ENCODE measurements at places on chromosomes 12 and 14.
A peak's percentile ranks its signal among the peaks of the same experiment; 100 is the strongest.

- DNase-seq, result peak; percentile 31
These were observed 57.1 kb downstream of the TRAFD1 start for GRCh38 chr12:112182499-112182898.

GRCh38 chr12:107925125-107925524, 150.6 kb downstream of the ASCL4 start:
- DNase-seq, result no peak

DNA sequence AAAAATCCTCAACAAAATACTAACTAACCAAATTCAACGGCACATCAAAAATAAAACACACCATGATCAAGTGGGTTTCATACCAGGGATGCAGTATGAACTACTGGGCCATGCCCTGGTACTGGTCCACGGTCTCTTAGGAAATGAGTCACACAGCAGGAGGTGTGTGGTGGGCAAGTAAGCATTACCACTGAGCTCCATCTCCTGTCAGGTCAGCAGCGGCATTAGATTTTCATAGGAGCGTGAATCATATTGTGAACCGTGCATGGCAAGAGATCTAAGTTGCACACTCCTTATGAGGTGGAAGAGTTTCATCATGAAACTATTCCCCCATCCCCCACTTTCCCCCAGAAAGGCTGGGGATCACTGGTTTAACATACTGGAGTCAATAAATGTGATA, 6.7 kb upstream of the LGR5 start:
- DNase-seq, result no peak

DNA sequence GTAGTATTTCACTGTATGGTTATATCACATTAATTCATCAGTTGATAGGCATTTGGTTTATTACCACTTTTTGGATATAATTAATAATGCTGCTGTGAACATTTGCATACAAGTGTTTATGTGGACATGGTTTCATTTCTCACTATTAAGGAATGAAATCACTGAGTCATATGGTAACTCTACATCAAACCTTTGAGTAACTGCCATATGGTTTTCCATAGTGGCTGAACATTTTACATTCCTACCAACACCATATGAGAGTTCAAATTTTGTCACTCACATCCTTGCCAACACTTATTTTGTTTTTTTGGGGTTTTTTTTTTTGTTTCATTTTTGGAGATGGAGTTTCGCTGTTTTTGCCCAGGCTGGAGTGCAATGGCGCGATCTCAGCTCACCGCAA, 30.2 kb upstream of the EAPP start:
- DNase-seq, result no peak

GRCh38 chr12:66739940-66740651, 61.2 kb upstream of the GRIP1 start:
- DNase-seq, result peak; percentile 94

- no peak for DNase-seq
These were observed 321.1 kb downstream of the EGLN3 start for GRCh38 chr14:33629792-33630191.

DNA sequence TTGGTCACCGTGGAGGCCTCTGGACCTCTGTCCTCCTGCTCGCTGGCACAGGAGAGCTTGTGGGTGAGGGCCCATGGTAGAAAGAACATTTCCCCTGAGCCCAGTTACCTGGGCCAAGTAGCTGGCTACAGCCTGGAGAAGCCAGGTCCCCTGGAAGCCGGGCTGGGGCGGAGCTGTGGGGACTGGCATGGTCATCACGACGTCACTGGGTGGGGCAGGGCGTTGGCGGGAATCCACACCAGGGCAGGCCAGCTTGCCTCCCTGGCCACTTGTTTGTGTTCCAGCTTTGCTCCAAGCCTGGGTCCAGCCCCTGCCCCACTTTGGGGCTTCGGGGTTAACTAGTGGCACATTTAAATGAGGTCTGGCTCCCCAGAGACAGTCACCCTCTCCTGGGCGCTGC, 35.0 kb upstream of the SLC24A4 start:
- no peak for DNase-seq

DNA sequence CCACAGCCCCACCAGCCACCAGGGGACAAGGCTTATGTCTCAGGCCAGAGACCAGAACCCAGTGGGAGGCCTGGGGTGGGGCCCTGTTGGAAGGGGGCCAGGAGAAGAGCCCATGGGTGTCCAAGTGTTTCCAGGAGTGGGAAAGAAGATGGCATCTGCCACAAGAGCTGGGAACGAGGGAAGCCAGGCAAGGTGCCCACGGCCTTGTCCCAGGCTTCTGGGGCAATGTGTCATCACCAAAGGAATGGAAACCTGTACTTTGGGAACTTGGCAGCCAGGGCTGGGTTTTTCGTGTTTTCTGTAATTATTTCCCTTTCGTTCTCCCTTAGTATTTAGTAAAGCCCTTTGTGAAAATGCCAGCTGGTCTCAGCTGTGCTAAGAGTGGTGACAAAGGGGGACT, 5.3 kb upstream of the PGF start:
- no peak for DNase-seq

DNA sequence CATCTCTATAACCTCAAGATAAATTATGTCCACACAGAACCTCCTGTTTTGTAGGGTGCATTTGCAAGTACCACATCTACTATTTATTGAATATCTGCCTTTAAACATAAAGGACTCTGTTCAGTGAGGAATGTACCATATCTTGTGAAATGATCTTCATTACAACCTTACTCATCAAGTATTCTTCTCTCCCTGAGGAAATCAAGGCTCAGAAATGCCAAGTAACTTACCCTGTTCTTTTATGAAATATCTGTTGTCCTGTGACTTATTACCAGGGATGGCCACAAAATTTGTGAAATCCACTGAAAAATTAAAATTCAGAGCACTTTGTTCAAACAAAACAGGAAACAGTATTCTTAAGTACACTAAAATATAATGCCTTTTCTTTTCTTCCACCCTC, 366.7 kb downstream of the GALC start:
- no peak for DNase-seq

GRCh38 chr14:56730538-56731145, 79.6 kb downstream of the OTX2 start:
- no peak for DNase-seq

- no peak for DNase-seq
These were observed 113.4 kb downstream of the NT5DC3 start for GRCh38 chr12:103727638-103728037.

GRCh38 chr14:89564989-89565388, 148.0 kb upstream of the FOXN3 start:
- no peak for DNase-seq

- no peak for DNase-seq
These were observed 2.0 kb upstream of the FKBP11 start for GRCh38 chr12:48927261-48927660.

GRCh38 chr12:123075646-123076171, 75.2 kb downstream of the PITPNM2 start:
- no peak for DNase-seq

- no peak for DNase-seq
These were observed 14.9 kb downstream of the LTA4H start for GRCh38 chr12:96020314-96021003.

GRCh38 chr12:95582230-95583058, 31.2 kb upstream of the USP44 start:
- DNase-seq, result peak; percentile 59

- DNase-seq, result no peak
These were observed 15.9 kb downstream of the HHIPL1 start for GRCh38 chr14:99660794-99661193.

- no peak for DNase-seq
These were observed 106.3 kb upstream of the SOX5 start for GRCh38 chr12:24055747-24056146.

DNA sequence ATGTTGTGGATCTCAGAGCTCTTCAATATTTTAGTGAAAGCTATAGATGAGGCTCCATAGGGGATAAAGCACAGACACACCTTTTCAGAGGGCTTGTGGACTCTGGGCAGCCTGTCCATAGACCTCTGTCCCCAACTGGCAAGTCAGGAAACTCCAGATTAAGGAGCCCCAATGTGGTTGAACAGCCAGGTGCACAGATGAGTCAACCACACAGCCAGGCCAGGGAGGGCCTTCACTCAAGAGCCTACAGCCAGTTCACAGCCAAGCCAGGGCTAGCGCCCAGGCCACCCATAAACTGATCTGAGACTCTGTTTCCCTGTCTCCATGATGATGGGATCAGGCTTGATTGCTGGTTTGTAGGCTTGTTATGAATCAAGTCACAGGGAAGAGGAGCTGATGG, 1.0 kb upstream of the BDKRB2 start:
- DNase-seq, result no peak

DNA sequence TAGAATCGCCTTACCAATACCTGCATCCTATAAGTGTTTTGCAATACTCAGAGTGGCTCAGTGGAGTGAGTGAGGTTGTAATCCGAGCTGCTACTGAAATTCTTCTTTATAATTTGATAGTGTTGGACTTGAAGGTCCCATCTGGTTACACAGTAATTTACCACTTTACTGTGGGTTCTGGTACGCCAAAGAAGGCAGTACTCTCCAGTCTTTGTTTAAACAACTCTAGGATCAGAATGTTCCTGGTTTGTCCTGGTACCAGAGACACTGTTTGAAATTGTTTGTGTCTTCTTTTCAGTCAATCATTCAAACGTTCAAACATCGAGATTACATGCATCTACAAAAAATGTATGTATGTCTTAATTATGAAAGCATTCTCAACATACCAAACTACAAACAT, 51.3 kb upstream of the AMN1 start:
- no peak for DNase-seq

DNA sequence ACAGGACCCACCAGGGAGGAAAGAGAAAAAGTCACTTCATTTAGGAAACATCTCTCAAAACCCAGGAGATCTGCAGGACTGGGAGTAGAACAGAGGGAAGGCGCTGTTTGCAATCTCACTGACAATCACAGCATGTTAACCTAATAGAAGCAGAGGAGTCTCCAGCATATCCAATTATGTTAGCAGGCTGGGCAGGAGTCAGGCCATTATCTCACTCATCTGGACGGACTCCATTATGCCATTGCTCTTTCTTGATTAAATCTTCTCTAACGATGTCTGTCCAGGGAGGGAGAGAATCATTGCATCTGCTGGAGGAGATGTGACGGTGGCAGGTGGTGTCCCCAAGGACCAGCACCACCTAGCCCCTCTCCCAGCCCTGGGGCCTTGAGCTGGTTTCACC, 203.8 kb upstream of the SFSWAP start:
- no peak for DNase-seq

DNA sequence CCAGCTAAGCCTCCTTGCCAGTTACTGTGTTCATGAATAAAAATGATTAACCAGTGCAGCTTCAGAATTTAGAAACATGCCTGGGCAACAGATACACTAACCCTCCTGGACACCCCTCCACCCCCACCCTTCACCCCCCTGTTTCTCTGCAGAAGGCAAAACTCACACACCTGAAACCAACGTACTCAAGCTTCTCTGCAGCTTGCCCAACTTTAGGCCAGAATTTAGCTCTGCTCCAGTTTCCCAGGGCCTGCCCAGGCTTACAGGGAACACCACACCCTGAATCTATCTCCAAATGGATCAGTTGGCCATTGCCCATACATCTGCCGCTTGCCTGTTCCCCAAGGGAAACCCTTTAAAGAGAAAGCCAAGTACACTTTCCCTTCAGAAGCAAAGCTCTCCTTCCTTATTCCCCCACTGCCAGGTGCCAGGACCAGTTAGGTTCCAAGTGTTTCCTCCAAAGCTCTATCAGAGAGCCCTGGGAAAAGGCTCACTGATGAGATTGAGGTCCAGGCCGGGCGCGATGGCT, 1.8 kb upstream of the SPPL3 start:
- no peak for DNase-seq

DNA sequence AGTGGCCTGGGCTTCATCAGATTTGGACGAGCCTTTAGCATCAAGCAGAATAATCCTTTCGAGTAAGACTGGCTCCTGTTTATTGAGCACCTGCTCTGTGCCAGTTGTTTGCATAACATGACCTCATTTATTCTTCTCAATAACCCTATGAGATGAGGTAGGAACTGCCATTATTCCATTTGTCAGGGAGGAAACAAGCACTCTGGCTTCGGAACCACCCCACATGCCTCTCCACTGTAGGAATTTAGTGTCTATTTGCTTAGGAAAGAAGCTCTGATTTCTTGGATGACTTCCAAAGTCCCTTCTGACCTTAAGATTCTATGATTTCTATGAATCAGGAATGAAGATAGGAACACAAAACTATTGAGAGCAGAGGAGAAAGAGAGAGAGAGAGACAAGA, 11.0 kb downstream of the SAMD4A start:
- no peak for DNase-seq

GRCh38 chr14:50804181-50804721, 26.7 kb downstream of the NIN start:
- DNase-seq, result no peak

DNA sequence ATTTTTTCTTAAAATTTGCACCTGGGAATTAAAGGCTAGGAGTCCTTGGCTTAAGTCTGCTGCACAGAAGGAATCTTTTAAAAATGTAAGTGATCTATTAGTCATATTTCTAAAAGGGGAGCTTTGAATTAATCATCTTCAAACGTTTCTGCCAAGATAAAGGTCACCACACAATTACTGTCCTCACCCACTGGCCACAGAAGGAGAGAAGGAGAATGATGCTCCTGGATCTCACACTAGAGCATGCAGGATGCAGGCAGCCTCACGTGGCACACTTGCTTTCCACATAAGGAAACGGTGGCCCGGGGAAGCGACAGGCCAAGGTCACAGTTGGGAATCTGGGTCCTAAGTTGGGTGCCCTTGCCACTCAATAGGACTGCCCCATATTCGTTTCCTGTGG, 16.9 kb downstream of the PLEKHG7 start:
- no peak for DNase-seq

GRCh38 chr12:100591979-100592378, 18.5 kb downstream of the GAS2L3 start:
- DNase-seq, result no peak
